ENCODE measurements at places on chromosomes 12 and 14. TPM values are rescaled to one million over a fixed set of nuclear protein-coding genes. Genes with fewer than 3 reads are reported as not detected.

Gene ANO2
- polyA plus RNA-seq: 4.0 TPM

Gene GPRC5D
- polyA plus RNA-seq: 0.32 TPM

Gene FAM181A
- polyA plus RNA-seq: not detected

Gene MYF6
- 90.3 TPM for polyA plus RNA-seq

Gene AQP6
- 0.14 TPM for polyA plus RNA-seq
